ENCODE measurements at places on chromosomes 12 and 14.

GRCh38 chr12:93468008-93468371, 676 bp downstream of the MRPL42 start:
- no peak for DNase-seq

GRCh38 chr12:103857164-103857563, 16.1 kb upstream of the NT5DC3 start:
- no peak for DNase-seq

DNA sequence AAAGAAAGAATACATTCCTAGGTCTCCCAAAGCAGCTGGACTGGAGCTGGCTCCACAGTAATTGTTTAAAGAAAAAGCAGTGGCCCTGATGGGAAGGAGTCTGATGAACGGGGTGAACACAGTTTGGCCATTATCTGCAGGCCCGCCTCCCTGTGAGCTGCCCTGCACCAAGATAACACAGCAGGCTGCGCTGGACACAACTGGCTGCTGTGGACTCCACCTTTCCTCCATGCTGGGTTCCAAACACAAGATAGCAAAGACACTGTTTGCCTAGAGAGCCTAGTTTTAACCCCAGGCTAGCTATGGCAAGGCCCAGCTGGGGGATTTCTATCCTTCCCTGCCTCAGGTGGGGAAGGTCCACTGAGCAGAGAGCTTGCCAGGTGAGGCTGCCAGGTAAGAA, 34.6 kb downstream of the ZFP36L1 start:
- DNase-seq: no peak

GRCh38 chr12:89672589-89672979, 36.1 kb downstream of the ATP2B1 start:
- DNase-seq: no peak

DNA sequence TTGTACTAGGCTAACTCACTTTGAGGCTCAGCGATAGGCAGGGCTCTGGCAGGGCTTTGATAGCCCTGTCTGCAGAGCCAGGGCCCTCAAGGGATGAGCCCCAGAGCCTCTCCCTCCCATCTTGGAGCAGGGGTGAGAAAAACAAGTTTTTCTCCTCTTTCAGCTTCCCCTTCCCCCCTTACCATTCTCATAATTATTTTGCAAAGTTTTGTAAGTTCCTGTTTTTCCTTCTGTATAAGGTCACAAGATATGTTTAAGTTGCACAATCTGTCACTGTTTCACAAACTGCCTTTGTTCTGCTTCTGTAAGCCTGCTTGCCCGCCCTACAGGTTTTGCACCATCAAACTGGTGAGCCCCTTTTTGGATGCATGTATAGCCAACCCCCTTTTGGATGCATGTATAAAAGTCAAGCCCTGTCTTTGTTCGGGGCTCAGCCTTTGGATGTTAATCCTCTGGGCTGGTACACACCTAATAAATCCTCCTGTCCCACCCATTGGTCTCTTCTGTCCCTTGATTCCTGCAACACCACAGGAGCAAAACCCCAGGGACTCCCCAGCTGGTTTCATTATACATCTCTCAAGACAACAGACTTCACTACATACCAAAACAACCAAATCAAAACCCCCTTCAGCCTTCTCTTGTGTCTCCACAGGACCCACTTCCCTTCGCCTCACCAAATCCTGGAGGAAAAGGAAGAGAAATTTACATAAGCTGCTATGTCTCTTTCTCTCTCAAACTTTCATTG, 52.5 kb upstream of the RESF1 start:
- no peak for DNase-seq

GRCh38 chr12:114221136-114221833, 184.7 kb downstream of the TBX5 start:
- DNase-seq: no peak

- DNase-seq: no peak
Measured at GRCh38 chr14:105472486-105472991, 2.1 kb upstream of the CRIP2 start.

- DNase-seq: peak; percentile 38
Measured at GRCh38 chr14:102452302-102452701, 57.3 kb downstream of the ANKRD9 start.

Measured in cerebellar cortex (tissue), 1 donor.